ENCODE measurements at places on chromosomes 5 and 9.

- DNase-seq = no peak
Measured at GRCh38 chr9:98182889-98183599, 9.4 kb downstream of the CORO2A start.

GRCh38 chr5:98227489-98227888 lies 546.0 kb upstream of the RGMB start:
- no peak for DNase-seq

GRCh38 chr5:75062925-75063531 lies 10.7 kb upstream of the GCNT4 start:
- DNase-seq = no peak

GRCh38 chr5:135486131-135487036 lies 34.2 kb upstream of the TIFAB start:
- no peak for DNase-seq

- no peak for DNase-seq
Measured at GRCh38 chr5:68376935-68377334, 161.4 kb downstream of the PIK3R1 start.

GRCh38 chr5:168027007-168027406 lies 264.4 kb upstream of the WWC1 start:
- DNase-seq = no peak

DNA sequence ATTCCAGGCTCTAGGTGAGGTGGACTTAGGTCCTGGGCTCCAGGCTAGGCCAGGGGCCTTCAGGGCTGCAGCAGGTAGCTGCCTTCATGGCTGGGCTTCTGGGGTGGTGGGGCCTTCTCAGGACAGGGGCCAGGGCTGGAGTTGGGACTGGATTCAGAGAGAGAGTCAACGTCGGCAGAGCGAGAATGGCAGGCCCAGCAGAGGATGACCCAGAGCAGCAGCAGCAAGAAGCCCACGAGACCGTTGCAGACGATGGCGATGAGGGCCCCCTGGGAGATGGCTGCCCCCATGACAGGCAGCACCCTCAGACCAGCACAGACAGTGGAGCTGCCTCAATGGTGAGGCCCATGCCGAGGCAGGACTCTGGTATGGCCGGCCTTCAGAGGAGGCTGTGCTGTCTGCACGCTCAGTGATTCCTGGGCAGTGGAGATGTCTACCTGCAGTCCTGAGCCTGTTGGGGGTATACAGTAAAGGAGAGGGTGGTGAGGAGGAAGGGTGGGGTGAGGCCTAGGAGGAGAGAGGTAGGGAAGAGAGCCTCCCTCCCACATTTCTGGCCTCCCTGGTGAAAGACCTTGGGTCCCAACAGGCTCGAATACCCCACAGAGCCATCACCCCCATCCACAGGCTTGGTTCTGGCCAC lies 1.3 kb downstream of the ENHO start:
- DNase-seq = no peak

DNA sequence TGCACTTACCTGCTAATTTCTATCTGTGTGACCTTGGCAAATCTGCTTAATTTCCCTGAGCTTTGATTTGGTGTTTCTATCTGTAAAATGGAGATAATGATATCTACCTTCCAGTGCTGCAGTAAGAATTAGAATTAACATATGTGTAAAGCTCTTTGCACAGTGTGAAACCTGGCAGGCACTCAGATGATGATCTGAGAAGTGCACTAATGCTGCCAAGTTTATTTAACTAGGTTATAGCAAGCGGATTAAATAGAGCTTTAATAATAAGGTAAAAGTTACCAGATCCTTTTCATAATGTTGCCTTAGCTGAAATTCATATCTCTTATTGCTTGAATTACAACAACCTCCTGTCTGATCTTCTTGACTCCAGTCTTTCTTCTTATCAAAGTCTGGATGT lies 315.3 kb upstream of the CD180 start:
- DNase-seq = no peak

GRCh38 chr9:14133394-14133793 lies 180.5 kb downstream of the NFIB start:
- DNase-seq = no peak

GRCh38 chr5:179869641-179870402 lies 11.2 kb upstream of the MRNIP start:
- no peak for DNase-seq

- no peak for DNase-seq
Measured at GRCh38 chr5:173902334-173902733, 14.2 kb downstream of the CPEB4 start.

DNA sequence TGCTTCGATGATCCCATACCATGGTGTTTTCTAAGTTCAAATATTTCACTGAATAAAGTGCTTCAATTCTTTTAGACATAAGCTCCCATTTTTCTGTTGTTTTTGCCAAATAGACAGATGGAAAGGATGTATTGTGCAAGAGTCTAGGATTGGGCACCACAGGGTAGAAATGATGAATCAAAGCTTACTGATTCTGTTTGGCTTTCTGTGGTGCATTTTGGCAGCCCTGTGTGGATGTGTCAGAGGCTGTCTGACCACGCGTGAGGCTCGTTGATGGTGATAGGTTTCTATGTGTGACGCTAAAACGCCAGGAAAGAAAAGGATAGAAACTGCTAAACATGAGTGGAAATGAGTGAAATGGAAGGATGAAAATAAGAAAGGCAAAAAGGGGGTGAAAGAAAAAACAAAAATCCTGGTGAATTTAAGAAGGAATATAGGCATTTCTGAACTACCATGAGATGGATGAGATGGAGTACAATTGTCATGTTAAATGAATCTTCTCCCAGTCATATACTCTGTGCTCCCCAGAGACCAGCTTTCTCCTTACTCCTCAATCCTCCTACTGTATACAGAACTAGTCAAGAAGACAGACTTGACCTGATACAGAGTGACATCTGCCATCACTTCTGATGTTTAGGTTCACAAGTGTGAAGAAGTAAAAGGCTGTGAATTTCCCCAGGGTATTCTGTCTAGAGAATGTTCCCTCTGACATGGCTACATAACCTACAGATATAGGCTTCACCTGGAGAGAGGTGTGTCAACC lies 54.4 kb downstream of the ANKH start:
- DNase-seq = no peak

GRCh38 chr9:133141833-133142595 lies 21.0 kb upstream of the RALGDS start:
- no peak for DNase-seq

- no peak for DNase-seq
Measured at GRCh38 chr9:129834489-129835127, 467 bp downstream of the C9orf78 start.

DNA sequence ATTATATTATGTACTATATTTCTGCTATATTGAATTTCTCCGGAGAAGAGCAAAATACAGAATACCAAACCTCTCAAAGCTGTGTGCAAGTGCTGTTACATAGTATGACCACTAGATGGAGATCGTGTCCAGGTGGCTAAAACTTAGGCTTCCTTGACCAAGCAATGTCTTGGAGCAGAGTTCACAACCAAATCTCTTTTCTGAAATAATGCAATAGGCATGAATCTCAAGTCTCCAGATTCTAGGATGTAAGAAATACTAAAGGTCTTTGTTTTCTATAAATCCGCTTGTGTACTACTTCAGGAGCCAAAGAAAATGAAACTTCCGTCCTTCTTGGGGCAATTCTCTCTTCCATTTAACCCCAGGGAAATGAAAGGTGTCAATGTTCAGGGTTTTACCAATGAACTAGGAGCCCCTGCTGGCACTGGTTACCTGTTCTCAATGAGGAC lies 181.5 kb upstream of the RAI14 start:
- DNase-seq = peak; percentile 49

- DNase-seq = no peak
Measured at GRCh38 chr9:13688223-13688989, 408.9 kb upstream of the MPDZ start.

DNA sequence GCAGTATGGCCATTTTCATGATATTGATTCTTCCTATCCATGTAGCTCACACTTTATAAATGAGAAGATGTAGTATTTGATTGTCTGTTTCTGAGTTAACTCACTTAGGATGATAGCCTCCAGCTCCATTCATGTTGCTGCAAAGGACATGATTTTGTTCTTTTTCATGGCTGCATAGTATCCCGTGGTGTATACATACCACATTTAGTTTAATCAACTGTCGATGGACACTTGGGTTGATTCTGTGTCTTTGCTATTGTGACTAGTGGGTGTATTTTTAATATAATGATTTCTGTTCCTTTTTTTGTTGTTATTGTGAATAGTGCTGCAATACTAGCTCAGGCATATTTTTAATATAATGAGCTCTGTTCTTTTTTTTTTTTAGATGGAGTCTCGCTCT lies 560.3 kb upstream of the ZNF608 start:
- no peak for DNase-seq

DNA sequence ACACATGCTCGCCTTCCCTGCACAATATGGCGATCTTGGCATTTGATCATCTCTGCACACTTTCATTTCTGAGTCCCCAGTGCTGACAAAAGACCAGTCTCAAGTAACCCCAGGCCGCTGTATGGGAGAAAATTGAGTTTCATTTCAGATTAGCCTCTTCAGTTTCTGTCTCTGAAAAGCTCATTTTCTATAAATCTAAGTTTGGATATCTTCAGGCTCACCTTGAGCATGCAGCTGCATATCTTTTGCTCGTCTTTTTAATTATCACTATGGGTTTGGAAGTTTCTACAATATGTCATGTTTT lies 169.1 kb upstream of the MAST4 start:
- no peak for DNase-seq

DNA sequence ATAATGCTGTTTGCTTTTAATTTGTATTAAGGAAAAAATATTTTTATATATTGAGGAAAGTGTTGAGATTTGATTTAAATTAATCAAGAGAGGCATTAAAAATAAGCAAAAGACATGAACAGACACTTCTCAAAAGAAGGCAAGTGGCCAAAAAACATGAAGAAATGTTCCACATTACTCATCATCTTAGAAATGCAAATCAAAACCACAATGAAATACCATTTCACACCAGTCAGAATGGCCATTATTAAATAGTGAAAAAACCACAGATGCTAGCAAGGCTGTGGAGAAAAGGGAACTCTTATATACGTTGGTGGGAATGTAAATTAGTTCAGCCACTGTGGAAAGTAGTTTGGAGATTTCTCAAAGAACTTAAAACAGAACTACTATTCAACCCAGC lies 45.9 kb downstream of the RANBP17 start:
- no peak for DNase-seq

- DNase-seq = no peak
Measured at GRCh38 chr5:148372893-148373292, 10.9 kb upstream of the FBXO38 start.

DNA sequence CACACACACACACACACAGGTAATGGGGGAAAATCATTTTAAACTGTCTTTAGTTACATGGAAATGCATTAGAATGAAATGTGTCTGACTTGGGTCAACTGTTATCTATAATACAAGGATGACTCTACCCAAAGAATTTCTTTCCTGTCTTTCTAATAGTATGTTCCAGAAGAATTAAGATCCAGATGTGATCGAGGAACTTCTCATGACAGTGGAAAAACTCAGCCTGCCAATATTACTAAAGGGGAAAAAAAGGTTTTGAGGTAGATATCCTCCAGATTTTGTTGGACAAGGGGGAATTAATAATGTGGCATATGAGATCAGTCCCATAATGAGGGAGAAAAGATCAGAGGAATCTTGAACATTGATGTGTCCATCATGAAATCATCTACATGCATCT lies 190.6 kb upstream of the MAP3K1 start:
- no peak for DNase-seq

- no peak for DNase-seq
Measured at GRCh38 chr9:16044579-16044881, 491.7 kb downstream of the CCDC171 start.

DNA sequence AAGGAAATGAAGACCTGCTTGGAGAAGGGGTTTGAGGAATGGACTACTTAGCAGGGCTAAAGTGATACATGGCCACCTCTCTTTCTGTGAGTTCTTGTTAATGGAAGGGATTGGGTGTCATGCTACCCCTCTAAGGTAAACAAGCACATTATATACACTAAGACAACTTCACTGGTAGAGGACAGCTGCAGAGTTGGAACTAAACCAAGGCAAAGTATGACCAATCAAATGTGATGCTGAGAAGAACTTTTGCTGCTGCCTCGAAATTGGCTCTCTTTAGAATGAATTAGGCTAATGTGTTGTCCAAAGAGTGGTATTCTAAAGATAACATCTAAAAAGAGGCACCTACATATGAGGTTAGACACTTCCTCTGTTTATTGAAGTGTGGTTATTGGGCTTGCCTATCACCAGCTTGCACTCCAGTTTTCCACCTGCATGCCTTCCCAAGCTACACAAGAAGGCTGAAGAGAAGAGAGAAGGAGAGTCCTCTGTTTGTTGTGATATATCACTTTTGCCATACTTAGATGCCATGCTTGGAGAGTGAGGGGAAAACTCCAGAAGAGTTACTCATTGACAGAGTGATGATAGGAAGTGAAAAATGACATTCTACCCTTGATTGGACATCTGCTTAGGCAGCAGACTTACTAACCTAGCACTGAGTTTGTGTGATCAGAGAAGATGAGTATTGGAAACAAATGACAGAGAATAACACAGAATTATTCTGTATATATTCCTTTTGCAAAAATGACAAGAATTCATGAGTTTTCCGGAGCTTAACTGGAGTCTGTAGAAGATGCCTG lies 536.1 kb downstream of the ZNF608 start:
- no peak for DNase-seq

DNA sequence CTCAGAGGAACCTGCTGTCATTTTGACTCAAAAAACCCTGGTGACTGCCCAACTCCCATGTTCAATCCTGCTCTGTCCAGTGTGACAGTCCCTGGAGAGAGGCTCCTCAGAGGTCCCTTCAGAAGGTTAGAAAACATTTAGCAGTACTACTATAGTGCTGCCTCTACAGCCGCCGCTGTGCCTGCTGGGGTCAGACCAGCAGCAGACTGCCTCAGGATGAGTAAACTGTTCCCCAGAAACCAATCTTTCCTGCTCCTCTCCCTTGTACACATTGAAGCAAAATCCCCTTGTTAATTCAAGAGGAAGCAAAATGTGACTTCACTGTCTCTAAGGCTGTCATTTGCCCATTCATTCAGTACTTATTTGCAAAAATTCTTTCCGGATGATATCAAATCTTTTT lies 94.8 kb upstream of the SMARCA2 start:
- DNase-seq = no peak

DNA sequence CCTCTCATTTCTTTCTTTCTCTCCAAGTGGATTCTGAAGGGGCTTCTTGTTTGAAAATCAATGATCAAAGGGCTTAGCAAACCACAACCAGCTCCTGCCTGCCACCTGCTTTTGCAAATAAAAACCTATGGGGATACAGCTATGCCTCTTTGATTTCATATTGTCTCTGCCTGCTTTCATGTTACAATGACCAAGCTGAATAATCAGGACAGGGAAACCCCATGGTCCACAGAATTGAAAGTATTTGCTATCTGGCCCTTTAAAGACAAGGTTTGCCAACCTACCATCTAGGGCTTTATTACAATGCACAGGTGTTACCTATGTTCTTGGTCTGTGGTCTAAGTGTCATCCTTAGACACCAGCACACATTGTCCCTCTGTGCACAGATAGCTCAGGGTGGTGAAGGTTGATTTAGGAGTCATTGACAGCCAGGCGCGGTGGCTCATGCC lies 28.8 kb upstream of the PLIN2 start:
- DNase-seq = no peak

- DNase-seq = no peak
Measured at GRCh38 chr5:90909940-90910339, 351.3 kb downstream of the ADGRV1 start.
